ENCODE measurements at places on chromosomes 6 and 20.

DNA sequence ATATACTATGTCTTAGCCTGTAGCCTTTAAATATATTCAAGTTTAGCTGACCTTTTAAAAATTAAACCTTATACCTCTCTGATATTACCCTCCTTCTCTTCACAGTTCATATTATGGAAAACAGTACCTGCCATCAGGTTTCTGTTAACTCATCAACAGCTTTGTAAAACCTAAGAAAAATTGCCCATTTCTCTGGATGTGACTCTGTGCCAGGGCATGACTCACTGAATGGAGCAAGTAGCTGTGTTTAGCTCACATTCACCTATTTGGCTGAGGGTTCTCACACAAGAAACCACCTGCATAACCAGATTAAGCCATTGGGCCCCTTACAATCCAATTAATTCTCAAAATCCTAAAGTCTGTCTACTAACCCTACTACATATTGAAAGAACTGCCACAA, 678.8 kb upstream of the MARCKS start:
- DNase-seq = no peak

DNA sequence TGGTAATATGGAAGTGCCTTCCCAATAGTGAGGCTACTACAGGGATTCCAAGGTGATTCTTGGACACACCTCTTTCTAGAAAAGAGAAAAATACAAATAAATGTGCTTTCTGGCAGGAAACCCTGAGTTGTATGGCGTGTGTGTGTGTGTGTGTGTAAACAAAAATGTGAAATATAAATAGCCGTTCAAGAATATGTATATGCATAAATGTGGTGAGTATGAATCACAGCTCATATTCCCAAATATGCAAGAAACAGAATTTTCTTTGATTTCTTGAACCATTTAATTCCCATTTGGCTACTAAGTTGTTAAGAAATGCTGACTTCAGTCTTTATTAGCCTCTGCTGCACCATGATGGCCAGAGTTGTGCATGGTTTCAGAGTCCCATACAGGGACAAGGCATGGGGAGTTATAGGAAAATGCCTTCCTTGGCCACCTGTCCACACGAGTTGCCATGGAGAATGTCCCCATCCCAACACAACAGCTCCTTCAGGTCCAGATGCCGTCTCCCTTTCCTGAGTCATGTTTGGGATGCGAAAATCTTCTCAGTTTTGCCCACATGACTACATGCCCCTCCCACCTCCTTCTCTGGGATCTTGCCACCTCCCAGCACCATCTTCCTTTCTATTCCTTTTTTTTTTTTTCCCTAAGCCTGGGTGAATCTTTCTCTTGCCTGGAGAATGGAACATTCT, 312.4 kb upstream of the ECI2 start:
- DNase-seq = no peak

GRCh38 chr6:106913111-106913510, 61.4 kb downstream of the CD24 start:
- DNase-seq = no peak

DNA sequence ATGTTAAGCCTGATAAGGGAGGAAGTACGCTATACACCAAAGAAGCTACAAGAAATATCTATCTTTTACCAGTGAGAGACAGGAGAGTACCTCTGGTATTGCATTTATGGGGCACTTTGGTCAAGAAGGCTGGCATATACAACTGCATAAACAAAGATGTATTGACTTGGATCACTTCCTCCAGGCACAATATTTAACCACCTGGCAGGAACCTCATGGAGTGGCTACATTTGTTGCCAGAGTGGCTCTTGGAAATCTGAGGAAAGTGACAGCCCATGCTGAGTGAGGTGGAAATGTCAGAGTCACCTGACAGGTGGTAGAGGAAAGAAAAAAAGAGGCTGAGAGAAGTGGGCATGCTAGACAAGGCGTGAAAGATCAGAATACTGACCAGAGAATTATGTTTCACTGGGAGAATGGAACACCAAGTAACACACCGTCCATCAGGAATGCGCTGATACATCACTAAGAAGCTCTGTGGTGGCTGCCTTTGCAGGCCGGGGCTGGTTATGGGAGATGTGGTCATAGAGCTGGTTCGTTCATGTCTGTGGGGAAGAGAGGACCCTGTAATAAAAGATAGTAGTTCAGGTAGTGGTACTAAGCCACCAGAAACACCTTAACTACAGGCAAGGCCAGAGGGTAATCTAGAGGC, 61.4 kb upstream of the UFL1 start:
- DNase-seq = no peak

DNA sequence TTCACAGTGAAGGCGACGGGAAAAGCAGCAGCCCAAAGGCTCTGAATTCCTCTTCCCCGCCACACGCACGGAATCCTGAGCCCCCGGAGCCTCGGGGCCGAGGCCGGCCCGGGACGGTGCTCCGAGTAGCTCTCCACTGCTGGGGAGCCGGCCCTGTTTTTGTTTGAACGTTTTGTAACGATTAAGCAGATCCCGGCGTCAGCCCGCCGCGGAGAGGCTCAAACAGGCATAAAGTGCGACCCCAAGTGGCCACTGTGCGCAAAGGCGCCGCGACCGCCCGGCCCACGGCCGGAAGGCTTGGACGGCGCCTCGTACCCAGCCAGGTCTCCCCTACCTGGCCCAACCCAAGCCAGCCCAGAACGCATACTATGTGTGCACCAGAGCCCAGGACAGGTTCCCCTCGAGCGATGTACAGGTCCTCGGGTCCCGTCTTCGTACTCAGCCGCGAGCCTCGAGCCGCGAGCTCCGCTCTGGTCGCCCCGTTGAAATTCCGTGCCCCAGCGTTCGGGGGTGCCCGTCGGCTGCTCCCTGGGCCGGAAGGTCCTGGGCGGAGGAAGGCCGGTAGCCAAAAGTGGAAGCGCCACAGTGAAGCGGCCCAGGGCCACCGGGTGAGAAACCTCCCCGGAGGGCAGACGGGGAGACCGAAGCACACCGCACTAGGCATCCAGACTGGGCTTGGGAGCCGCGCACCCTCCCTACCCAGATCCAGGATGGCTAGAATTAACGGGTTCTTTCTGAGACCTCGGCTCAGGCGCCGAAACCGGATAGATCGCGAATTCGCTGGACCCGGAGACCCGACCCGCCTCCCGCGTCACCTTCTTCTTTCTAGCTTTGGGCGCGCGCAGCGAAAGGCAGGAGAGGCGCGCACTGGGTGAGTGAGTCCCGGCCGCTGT, 1.2 kb upstream of the MAFB start:
- DNase-seq = peak; percentile 93

DNA sequence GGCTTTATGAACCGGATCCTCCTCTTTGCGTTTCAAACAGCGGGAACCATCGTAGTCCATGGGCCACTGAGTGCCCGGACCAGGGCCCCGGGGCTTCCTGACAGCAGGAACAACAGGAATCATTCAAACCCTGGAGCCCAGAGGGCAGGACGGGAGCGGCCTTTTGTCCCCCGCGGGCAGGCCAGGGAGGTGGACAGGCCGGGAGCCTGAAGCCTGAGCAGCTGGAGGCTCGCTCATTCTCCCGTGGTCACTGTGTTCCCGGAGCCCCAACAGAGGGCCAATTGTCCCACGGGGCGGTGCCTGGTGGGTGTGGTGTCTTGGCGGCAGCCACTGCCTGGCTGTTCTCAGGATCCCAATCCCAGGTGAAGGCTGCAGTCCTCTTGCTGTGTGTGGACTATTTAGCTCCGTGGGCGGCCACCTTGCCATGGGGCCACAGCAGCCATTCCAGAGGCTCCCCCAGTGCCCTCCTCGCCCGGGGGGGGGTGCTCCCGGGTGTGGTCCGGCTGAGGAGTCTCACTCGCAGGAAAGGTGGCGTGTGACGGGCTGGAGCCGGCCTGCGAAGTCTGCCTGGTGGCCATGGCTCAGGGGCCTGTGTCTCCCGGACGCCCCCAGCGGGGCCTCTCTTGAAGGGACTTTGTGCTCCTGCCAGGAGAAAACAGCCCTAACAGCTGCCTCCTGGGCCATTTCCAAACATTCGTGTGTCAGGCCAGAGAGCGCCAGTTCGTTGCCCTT, 77.2 kb upstream of the BHLHE23 start:
- no peak for DNase-seq

DNA sequence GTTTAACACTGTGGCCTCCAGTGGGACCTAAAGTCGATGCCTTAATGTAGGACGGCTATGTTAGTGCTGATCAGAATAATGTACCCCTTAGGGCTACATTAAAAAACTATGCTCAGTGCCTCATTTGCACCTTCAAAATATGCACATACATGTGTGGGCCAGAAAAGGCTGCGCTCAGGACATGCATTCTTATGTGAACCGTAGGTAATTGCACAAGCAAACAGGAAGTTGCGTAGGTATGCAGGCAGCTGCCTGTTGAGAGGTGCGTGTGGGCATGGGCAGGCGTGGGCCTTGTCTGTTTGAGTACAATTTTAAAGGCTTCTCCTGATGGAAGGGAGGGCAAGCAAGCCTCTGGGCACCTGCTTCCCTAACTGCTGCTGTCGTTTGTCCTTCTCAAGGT, 116.2 kb upstream of the JAG1 start:
- no peak for DNase-seq

- DNase-seq = no peak
Observed at GRCh38 chr6:26330859-26331217, 34.2 kb upstream of the BTN3A2 start.

GRCh38 chr6:137914530-137915193, 47.6 kb downstream of the TNFAIP3 start:
- DNase-seq = no peak

GRCh38 chr20:24628985-24629384, 159.6 kb downstream of the SYNDIG1 start:
- DNase-seq = no peak

DNA sequence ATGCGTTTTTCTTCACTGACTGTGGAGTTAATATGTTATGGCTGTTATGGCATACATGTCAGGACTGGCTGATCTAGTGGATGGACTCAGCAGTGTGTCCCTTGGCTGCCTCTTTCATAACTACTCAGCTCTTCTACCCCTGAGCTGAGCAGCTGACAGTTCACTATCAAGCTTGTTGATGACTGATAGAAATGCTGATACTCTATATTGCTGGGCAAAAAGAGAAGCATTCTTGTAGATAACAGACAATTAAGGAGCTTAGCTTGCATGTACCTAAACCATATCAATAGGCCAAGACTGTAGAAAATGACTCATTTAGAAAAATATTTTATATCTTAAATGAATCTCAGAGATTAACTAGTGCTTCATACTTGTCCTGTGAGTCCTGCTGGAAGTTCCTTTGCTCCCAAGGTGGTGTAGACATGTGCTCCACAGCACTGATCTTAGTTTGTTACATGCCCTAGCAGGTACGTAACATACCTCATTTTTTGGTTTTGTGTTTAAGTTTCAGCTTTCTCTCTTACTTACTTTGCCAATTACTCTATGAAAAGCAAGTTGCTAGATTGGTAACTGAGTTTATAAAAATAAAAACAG, 236.9 kb downstream of the GMDS start:
- no peak for DNase-seq

- no peak for DNase-seq
Observed at GRCh38 chr6:158023597-158023939, 41.9 kb downstream of the SYNJ2 start.

DNA sequence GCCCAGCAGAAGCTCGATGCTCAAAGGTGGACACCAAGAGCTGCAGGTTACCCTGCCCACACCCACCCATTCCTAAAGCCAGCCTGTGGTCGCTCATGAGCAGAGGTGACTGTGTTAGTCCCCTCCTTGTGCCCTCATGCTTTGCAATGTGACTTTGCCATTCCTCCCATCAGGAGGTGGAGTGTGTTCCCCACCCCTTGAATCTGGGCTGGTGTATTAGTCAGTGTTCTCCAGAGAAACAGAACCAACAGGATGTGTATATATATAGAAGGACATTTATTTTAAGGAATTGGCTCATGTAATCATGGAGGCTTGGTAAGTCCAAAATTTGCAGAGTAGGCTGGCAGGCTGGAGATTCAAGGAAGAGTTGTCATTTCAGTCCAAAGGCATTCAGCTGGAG, 54.4 kb upstream of the RNF24 start:
- DNase-seq = no peak

GRCh38 chr20:61657721-61658377, 405.8 kb downstream of the CDH4 start:
- DNase-seq = no peak

DNA sequence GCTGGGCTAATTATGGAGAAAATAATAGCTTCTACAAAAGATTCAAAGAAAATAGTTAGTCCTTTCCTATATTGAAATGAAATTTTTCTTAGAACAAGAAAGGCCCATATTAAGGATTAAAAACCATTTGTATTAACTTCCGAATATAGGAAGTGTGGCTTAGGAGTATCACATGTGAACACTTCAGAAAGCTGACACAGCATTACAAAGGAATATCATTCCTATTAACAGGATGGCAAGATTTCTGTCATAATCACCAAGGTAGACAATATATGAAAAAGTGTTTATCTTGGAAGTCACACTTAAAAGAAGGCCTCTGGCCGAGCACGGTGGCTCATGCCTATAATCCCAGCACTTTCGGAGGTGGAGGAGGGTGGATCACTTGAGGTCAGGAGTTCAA, 5.4 kb upstream of the LATS1 start:
- no peak for DNase-seq

DNA sequence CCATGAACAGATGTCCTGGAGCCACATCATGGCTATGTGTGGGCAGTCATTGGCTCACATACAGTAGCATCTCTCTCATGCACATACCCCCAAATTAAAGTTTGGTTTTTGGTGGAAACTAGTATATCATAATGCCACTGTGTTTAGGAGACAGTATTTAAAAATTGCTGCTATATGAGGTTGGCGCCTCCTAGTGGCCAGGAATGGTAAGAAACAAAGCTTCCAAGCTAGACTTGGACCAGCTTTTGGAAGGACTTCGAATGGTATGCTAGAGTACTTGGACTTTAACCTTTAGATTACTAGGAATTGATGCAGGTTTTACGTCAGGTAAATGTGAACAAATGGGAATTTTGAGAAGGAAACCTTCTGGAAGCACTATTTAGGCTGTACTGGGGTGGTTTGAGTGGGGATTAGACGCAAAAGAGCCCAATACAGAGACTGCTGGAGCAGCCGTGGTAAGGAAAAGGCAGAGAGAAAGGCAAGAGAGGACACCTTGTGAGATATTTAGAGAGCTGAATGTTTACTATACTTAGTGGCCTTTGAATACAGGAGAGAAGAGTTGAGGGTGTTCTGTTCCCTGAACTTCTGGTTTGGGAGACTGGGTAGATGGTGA, 23.8 kb downstream of the PRSS35 start:
- DNase-seq = peak; percentile 86
